ENCODE measurements at places on chromosomes 13 and 19. TPM values are rescaled to one million over a fixed set of nuclear protein-coding genes. Genes with fewer than 3 reads are reported as not detected.
A peak's percentile ranks its signal among the peaks of the same experiment; 100 is the strongest.

- DNase-seq: peak; percentile 58
Measured at GRCh38 chr19:16586991-16587832, 15.0 kb upstream of the SLC35E1 start.

GRCh38 chr19:23098988-23099387, 17.8 kb upstream of the ZNF730 start:
- DNase-seq: no peak

Gene PLPP2
- polyA plus RNA-seq: 5.8 TPM

GRCh38 chr13:24133021-24133795, 27.3 kb upstream of the SPATA13 start:
- DNase-seq: no peak

GRCh38 chr19:51121257-51121656, 3.4 kb upstream of the SIGLEC9 start:
- DNase-seq: no peak

DNA sequence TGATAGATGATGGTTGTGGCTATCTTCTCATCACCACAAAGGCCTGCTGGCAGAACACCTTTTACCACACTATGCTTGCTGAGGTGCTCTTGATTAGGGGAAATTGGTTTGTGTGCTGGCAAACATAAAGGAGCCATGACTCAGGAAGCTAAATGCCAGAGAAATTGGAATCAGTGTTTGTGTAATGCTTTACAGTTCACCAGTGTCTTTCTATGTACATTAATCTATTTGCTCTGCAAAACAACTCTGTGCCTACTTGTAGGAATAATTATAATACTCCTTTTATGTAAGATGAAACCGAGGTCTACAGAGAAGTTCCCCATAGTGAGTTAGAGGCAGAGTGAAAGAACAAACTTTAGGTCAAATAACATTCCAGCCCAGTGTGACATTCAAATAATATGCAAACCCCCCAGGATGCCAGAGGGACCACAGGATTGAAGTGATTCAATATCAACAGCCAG, 390.5 kb upstream of the HTR2A start:
- no peak for DNase-seq

Gene DHDH
- polyA plus RNA-seq: 26.3 TPM

DNA sequence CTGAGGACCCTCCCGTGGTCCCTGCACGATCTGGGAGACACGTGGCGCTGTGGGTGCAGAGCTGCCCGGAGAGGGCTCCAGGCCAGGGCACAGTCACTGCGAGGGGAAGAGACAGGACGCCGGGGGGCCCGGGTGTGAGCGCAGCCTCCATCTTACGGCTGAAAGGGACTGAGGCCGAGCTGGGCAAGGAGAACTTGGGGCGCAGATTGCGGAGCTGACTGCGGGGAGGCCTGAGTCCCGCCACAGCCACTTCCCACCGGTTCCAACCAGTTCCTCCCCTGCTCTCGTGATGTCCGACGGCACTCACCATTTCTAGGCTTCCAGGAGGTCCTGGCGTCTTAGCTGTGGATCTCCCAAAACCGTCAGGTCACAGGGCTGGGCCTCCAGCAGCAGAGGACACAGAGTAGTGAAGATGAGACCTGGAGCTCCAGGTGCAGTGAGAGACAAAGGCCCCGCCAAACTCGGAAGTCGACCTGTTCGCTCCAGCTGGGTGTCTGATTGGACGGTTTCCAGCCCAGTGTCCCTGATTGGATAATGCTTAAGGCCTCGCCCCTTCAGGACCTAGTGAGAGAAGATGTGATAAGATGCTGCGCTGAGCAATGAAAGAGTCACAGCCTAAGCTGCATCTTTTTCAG, 4.8 kb upstream of the ZNF253 start:
- DNase-seq: peak; percentile 84

Gene SLC1A6
- not detected for polyA plus RNA-seq
